NCI-H187 (cell line): ENCODE measurements at places on chromosomes 5 and 9.
A peak's percentile ranks its signal among the peaks of the same experiment; 100 is the strongest.

- no peak for DNase-seq
Measured at GRCh38 chr5:99089822-99090549, 161.2 kb upstream of the CHD1 start.

GRCh38 chr5:73764586-73764985 is 138.6 kb downstream of the ARHGEF28 start:
- DNase-seq = no peak

- DNase-seq = peak; percentile 67
Measured at GRCh38 chr5:96718635-96719077, 56.5 kb downstream of the CAST start.

- DNase-seq = no peak
Measured at GRCh38 chr5:39264528-39264927, 45.2 kb upstream of the FYB1 start.

DNA sequence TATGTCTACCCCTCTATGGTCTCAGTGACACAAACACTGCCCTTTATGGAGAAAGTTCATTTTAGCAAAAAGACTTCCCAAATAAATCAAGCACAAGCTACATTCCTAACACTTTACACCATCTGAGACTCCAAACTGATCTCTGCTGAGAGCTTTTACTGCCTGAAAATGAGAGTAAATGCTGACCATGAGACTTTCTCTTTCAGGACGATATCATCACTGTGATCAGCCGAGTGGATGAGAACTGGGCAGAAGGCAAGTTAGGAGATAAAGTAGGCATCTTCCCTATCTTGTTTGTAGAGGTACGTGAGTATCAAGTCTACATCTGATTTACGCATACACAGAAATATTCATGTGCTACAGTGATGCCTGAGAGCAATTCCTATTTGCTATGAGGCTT is 67.5 kb downstream of the SH3RF2 start:
- no peak for DNase-seq

- DNase-seq = no peak
Measured at GRCh38 chr5:161676103-161676502, 9.4 kb upstream of the GABRA6 start.

GRCh38 chr5:61538722-61539501 is 206.9 kb downstream of the ZSWIM6 start:
- no peak for DNase-seq

DNA sequence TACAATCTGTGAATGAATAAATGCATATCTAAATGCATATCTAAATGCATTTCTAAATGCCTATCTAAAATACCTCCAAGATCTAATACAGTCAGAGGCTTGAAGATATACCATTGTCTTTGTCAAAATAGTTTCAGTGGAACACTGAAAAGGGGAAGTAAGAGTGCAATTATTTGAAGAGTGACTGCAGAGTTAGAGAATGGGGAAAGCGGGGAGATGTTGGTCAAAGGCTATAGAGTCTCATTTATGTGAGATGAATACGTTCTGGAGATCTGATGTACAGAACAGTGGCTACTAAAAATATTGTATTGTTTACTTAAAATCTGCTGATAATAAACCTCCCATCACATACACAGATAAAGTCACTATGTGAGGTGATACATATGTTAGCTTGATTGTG is 1126.2 kb upstream of the CDH9 start:
- DNase-seq = no peak

GRCh38 chr9:91814753-91815152 is 135.3 kb downstream of the ROR2 start:
- no peak for DNase-seq

- no peak for DNase-seq
Measured at GRCh38 chr9:22683700-22684075, 237.1 kb downstream of the DMRTA1 start.

DNA sequence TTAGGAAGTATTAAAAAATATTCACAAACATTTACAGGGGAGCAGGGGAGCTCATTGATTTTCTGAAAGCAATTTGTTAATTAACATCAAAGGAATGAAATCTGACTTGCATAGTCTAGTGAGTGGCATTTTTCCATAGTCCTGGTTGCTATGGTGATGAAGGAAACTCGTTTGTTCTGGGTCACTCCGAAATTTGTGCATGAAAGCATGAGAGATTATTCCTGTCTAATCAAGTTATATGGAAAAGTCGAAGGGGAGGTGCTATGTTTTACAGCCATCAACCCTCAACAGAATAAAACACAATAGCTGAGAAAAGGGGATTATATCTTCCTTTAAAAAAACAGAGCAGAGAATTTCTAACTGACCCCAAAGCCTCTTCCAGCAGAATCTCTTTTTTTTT is 1495.7 kb upstream of the WWC1 start:
- no peak for DNase-seq

GRCh38 chr9:79742110-79742721 is 170.5 kb downstream of the TLE4 start:
- no peak for DNase-seq

DNA sequence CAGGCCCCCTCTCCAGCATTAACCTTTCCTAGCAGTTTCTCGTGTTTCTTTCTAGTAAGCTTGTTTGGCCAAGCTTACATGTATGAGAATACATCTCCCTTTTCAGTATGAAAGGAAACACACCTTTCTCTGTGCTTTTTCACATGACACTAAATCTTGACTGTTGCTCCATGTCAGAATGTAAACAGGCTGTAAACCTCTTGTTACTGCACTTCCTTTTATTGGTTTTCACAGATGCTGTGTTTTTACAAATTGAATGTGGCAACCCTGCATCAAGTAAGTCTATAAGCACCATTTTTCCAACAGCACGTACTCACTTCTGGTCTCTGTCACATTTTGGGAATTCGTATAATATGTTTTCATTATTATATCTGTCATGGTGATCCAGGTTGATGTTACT is 2.2 kb upstream of the CANX start:
- no peak for DNase-seq
